Mesenteric fat pad (tissue), 1 donor: ENCODE measurements at places on chromosomes 5 and 9. TPM values are rescaled to one million over a fixed set of nuclear protein-coding genes. Genes with fewer than 3 reads are reported as not detected.

The TNFSF15 gene
- total RNA-seq, result 0.29 TPM

The PDE6A gene
- total RNA-seq, result not detected

The ENTR1 gene
- 43.6 TPM for total RNA-seq

The NAIP gene
- total RNA-seq, result 51.4 TPM

The CCDC171 gene
- 0.87 TPM for total RNA-seq

The SLC22A4 gene
- total RNA-seq, result 5.4 TPM

The CD14 gene
- 224 TPM for total RNA-seq

The HK3 gene
- 41.1 TPM for total RNA-seq

The SREK1 gene
- total RNA-seq, result 51.7 TPM

The CKS2 gene
- 6.5 TPM for total RNA-seq

The PCDHAC2 gene
- 1.1 TPM for total RNA-seq

The BRINP1 gene
- not detected for total RNA-seq

The FGF1 gene
- 9.9 TPM for total RNA-seq

The C9orf57 gene
- not detected for total RNA-seq

The ZNF354B gene
- 19.3 TPM for total RNA-seq

The CYSRT1 gene
- total RNA-seq, result 0.42 TPM

The DMRT3 gene
- 1.1 TPM for total RNA-seq

The FOXD4L5 gene
- total RNA-seq, result not detected

The SLC36A3 gene
- not detected for total RNA-seq

The THBS4 gene
- 61.5 TPM for total RNA-seq

The ANKRD18A gene
- total RNA-seq, result not detected
